NCI-H510A treated with DMSO at 0.1 percent for 48 hours (cell line): ENCODE measurements at places on chromosomes 7 and 10.

DNA sequence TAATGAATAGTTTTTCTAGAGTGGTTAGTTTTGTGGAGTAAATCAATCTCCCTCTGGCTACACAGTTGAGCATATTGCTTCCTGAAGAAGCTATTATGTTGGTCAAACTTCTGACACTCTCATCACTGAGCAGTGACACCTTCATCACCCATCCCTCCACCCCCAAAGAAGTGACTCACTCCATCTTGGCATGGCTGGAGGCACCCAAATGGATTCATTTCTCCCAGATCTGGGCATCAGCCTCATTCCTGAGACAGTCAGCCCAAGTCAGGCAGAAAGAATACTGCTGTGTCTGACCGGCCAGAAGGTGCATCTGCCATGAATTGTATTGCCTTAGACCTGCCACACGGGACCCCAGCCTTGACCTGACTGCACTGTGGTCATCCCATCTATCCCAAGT, 117.0 kb upstream of the HABP2 start:
- no peak for DNase-seq

- DNase-seq = no peak
These were observed 26.1 kb downstream of the WAC start for GRCh38 chr10:28558923-28559508.

DNA sequence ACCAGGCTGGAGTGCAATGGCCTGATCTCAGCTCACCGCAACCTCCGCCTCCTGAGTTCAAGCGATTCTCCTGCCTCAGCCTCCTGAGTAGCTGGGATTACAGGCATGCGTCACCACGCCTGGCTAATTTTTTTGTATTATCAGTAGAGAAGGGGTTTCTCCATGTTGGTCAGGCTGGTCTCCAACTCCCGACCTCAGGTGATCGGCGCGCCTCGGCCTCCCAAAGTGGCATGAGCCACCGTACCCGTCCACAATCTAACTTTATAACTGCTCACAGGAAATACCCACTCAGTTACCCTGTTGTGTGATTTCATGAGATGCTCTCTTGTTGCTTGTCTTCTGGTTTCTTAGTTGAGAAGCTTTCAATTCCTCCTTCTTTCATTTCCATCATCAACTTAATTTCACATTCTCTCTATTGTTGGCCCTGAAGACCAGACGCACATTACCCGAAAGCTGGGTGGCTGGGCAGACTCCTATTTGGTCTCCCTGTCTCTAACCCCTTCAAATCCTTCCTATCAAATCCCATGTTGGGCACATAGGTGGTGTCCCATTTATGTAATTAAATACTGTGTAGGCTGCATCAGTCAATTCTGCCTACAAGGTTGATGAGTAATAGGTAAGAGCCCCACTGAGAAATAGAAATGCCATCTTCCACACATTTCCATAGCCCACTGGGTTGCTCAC, 1.1 kb upstream of the GSTO2 start:
- no peak for DNase-seq

DNA sequence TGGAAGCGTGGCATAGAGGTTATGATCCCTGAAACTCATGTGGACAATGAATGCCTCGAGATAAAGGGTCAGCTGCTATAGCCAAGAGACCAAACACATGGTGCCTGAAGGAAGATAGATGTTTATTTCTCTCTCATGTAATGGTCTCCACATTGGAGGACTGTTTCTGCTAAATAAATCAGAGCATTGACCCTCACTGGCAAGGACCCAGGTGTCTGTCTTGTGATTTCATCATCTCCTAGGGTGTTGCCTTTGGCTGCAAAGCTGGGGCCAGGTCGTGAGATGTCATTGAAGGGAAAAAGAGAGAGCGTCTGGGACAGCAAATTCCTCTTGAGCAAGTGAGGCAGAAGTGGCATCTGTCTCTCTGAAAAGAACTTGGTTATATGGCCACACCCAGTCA, 64.6 kb downstream of the JCAD start:
- no peak for DNase-seq

DNA sequence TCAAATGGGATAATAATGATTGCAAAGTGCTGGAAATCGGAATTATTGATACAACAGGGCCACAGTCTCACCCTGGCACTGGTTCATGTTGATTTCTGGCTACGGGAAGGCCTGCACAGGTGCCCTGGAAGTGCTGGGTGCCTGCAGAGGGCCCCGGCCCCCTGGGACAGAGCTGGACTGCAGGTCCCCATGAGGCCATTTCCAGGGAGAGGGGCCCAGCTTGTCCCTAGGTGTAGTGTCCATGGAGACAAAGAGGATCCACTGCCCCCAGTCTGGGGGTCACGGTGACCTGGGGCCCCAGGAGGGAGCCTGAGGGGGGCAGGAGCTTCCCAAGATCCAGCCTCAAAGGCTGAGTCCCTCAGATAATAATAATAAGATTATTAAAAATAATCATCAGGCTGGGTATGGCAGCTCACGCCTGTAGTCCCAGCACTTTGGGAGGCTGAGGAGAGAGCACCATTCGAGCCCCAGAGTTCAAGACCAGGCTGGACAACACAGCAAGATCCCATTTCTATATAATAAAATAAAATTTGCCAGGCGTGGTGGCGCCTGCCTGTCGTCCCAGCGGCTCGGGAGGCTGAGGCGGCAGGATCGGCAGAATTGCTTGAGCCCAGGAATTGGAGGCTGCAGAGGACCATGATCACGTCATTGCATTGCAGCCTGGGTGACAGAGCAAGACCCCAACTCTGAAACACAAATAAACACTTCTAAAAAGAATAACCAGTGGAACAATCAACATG, 98.1 kb downstream of the MICALL2 start:
- DNase-seq = no peak

GRCh38 chr10:71708301-71708703, 11.3 kb downstream of the C10orf105 start:
- DNase-seq = no peak

DNA sequence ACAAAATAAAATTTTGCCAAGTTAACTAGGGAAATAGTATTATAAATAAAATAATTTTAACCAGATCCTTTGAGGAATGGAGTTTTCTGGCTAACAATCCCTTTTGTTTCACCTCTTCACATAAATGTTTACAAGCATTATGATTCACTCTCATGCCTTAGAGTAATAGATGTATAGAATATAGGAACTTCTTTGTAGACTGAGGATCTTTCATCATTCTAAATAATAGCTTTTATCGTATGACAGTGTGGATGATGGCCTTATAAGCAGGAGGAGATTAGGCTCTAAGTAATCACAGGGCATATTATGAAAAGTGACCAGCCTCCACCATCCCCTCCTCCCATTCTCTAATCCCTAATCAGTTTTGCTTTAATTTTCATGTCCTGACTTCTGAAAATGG, 13.5 kb downstream of the ING3 start:
- no peak for DNase-seq
